Activated T-helper 17 cell treated with anti-CD3 and anti-CD28 coated beads, Interleukin-2, amount 50 U/mL, for 72 hours (primary cell): ENCODE measurements at places on chromosomes 16 and 17.

DNA sequence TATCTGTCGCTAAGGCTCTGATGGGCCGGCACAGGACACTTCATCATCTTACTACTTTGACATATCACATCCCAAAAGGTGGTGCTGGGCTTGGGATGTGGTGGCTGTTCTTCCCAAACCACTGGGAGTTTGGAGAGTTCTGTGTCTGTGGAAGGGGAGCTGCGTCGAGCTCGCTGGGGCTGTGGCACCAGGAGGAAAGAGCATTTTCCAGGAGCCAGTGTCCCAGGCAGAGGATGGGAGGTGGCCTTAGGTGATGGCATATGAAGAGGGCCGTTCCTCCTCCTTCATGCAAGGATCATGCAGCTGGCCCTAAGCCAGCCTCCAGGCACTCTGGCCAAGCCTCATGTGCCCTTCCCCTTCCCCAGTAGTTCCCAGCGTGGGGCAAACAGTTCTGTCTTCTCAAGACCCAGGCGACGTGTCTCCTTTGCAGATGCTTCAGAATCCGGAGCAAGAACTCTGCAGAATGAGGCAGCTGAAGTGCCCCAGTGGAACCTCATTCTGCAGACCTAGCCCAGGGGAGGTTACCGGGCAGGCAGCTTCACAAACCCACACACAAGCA lies 89.4 kb upstream of the TNRC6C start:
- ATAC-seq: no peak

DNA sequence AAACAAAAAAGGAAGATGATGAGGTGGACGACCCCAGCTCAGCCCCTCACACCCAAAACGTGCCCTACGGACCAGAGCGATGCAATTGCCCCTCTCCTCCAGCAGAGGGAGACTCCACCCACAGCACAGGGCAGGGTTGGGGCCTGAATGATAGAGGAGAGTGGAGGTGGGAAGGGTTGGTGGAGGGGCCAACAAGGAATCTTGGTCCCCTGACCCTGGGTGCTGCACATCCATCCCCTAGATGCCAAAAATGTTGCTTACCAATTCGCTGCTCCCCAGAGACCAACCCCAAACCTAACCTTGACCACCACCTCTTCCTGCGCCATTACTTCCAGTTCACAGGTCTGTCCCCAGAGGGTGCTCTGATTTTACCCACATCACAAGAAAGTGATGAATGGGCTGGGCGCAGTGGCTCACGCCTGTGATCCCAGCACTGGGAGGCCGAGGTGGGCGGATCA lies 12.9 kb downstream of the P2RX5 start:
- peak; percentile 92 for ATAC-seq

- no peak for ATAC-seq
Observed at GRCh38 chr17:77696151-77696720, 262.3 kb upstream of the TNRC6C start.

DNA sequence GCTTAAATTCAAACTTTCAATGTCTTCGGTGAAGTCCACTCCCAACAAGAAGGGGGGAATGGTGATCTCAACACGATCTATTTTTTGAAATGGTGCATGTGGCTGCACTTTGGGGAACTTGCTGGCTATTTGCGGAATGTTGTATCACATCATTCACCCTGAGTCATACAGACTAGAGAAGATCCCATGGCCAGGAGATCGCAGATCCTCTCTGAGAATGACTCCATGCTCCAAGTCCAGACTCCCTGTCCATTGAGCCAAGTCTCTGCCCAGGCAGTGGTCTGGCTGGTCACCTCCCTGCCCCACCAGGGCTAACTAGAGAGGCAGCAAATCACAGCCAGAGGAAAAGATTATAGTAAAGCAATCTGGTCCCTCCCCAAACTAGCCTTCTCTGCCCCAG lies 120.6 kb downstream of the XYLT1 start:
- no peak for ATAC-seq

DNA sequence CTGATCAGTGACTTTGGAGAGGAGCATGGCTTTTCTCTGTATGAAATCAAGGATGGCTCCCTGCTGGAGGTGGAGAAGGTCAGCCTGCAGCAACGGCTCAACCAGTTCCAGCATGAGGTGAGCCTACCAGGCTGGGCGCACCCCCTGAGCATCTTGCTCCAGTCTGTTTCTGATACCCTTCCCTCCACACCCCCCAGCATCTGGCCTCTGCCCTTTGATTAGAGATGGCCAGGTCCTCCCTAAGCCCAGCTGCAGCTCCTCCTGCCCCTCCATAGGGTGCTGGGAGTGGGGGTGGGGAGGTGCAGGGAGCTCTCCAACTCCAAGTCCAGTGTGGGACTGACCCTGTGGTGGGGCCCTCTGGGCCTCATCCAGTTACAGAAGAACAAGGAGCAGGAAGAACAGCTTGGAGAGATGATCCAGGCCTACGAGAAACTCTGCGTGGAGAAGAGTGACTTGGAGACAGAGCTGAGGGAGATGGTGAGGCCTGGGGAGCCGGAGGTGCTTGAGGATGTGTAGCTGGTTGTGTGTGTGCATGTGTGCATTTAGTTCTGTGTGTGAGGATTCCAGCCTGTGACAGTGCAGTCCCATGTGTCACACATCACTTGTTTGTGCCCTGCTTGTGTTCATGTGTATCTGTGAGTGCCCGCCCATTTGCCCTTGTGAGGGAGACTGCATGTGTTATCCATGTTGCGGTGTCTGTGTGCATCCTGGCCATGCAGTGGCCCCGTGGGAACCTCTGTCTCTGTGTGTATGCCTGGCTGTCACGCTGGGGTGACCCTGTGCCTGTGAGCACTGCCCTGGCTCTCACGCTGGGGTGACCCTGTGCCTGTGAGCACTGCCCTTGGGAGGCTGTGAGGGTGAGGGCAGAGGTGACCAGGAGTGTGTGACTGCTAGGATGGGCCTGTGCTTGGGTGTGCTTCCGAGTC lies 3.0 kb downstream of the TBKBP1 start:
- no peak for ATAC-seq

DNA sequence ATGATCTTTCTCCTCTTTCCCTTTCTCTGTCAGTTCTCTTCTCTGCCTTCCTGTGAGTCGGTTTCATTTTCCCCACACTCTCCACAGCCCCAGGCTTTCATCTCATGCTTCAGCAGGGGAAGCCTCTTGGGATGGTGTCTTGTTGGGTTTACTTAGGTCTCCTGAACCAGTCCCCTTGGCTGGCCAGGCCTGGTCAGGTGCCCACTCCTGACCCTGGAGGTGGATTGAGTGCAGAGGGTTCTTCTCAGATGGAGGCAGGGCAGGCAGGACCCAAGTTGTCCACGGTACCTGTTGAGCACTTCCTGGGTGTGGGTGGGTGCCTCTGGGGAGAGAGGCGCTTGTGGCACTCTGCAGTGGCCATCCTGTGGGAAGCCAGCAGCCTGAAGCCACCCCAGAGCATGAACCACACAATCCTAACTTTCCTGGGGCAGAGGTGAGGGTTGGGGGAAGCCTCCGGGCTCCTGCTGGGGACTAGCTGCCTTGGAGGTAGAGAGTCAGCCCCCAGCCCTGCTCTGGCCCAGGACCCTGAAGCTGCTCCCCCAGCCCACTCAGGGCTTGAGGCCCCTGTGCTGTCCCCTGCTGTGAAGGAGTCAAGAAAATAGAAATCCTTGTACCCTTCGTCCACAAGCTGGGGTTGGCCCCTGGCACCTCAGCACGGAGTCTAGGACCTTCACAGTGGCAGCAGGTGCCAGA lies 2.0 kb upstream of the RAP1GAP2 start:
- ATAC-seq: peak; percentile 8

DNA sequence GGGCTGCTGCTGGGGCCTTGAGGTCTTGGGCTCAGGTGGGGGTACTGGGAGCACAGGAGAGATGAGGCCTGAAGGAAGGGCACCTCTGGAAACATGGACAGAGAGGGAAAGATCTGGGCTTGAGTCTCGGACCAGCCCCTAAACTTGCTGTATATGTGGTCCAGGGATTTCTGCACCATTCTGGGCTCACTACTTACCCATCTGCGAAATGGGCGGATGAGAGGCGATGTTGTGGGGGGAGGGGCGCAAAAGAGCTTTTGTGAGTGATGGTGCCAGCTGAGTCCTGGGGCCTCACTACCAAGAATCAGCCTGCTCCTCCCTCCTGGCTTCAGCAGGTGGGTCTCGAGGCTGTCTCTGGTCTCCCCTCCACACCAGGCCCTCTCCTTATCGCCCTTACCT lies 285 bp downstream of the C17orf99 start:
- ATAC-seq: no peak

DNA sequence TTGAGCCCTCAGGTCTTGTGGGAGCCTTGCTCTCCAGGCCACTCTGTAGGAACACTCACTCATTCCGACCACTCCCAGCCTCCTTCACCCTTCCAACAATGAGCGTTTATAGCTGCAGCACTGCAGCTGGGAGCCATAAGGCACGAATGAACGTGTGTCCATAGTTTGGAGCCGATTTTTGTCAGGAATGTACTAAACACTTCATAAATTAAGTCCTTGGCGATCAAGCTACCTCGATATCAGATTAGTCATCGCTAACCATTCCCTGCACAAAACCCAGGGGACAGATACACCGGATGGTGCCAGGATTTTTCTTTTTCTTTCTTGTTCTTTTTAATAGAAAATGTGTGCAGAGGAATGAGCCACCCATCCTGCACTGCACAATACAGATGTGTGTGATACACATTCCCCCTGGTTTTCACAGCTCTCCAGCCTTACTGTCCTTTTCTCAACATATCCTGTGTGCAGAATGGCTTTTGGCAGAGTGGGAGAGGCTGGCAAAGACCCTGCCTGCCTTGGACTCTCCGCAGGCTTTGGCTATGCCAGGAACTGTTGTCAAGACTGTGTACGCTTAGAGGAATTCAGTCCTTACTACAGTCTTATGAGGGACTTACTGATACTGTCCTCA lies 68.4 kb upstream of the ELAC2 start:
- no peak for ATAC-seq
